ENCODE measurements at places on chromosomes 1 and 21.

DNA sequence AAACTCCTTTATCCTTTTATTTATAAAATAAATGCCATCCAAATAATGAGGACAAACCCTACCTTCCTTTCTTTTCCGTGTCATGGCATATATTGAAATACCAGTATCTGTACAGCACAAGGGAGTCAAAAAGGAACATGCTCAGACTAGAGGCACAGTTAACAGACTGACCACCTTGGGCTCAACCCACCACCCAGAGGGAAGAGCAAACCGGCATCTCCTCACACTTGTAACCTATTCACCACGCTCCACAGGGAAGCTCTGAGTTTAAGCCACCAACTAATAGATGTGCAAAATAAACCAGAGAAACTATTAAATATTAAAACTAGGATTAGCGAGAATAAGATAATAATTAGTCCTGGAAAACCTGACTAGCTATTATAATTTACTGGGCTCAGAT lies 112.7 kb downstream of the SIPA1L2 start:
- no peak for DNase-seq

DNA sequence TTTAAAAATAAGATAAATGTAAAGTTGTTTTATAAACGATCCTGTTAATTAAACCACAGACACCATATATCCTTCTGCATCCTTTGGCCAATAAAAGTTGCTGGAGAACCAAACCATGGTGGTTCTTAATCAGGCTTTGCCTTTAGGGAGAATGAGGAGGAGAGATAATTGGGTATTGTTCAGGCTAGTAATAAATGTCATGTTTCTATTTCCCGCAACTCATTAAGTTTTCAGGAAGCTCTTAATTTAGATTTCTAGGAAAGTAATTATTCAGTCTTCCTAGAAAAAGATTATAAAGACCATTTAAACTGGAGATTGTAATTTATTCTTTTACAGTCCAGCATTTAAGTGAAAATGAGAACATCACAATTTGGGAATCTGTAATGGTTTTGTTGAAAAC lies 34.5 kb downstream of the RAB4A start:
- no peak for DNase-seq

- no peak for DNase-seq
Observed at GRCh38 chr1:201938440-201939035, 7.8 kb downstream of the LMOD1 start.

DNA sequence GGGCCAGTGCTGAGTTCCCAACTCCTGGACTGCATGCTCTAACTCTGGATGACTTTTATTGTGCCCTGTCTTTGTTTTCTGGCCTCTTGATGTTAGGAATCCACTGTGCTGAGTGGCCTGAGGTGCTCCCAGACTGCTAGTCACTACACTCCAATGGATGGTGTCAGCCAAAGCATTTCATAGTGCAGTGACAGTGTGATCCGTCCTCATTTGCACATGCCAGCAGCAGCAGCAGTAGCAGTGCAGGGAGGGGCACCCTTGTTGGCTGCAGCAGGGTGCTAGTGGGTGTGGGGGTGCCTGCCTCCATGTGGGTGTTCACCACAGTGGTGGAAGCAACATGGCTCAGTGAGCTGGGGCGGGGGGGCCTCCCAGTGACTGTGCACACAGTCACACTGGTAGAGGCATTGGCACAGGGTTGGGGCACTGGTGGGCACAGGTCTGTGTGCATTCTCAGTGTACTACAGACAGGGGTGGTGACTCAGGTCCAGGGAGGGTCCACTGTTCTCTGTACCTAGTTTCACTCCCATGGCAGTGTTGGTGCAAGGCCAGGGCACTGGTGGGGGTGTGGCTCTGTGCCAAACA lies 214.0 kb downstream of the ZC3H11B start:
- DNase-seq = no peak

DNA sequence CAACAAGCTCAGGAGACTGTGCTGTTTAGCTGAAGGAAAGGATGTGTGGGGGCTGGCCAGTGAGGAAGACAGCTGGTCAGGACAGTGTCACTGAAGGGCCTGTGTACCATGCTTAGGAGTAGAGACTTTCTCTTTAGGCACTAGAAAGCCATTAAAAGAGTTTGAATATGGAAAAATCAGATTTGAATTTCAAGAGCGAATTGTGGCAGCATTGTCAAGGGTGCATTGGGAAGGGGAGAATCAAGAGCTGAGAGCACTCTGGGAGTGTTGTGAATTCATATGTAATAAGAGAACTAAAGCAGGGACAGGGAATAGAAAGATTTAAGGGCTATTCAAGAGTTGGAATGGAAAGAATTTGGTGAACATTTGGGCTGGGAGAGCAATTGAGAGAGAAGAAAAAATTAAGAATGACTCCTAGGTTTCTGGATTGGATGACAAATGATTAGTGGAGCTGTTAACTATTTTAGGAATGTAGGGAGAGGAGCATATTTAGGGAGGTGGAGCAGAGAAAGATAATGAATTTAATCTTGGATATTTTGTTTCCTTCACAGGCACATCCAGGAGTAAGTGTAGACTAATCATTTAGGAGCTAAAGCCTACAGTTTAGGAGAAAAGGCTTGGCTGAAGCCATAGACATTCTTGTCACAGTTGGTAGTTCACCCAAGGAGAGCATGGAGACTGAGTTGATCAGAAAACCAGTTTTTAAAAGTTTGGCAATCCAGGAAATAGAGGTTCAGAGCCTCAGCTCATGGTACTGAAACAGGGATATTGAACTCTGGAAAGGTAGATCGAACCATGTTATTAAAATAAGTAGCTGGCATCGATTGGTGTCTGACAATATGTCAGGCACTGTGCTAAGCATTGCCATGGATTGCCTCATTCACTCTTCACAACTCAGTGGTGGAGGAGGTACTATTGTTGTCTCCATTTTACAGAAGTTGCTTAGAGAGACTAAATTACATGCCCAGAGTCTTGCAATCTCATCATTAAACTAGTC lies 23.1 kb upstream of the TOR3A start:
- no peak for DNase-seq

DNA sequence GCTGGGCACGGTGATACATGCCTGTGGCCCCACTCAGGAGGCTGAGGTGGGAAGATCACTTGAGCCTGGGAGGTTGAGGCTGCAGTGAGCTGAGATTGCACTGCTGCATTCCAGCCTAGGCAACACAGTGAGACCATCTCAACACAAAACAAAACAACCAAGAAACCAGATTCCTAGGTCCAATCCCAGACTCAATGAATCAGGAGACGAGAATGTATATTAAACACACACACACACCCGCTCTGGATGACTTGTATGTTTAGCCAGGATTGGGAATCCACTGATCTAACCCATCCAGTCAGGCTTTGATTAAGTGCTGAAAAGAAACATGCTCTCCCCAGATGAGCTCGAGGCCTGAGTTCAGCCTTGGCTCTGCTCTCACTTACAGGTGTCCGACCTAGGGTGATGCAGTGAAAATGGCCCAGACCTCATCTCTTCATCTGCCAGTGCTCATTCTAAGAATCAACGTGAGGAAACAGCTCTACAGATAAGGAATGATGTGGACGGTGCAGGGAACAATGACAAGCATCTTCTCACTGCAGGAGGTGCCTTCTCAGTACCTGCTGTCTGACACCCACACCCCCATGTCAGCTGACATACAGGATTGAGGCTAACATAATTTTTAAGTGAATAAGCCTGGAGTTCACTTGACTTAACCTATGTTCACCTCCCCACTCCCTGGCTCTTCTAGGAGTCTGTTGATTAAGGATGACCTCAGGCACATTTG lies 15.3 kb upstream of the SRSF4 start:
- DNase-seq = no peak

- no peak for DNase-seq
Observed at GRCh38 chr1:1764876-1765470, 13.3 kb downstream of the NADK start.

- DNase-seq = no peak
Observed at GRCh38 chr1:58502519-58502918, 44.0 kb downstream of the OMA1 start.

GRCh38 chr1:234979296-234980279 lies 149.0 kb downstream of the TOMM20 start:
- no peak for DNase-seq

DNA sequence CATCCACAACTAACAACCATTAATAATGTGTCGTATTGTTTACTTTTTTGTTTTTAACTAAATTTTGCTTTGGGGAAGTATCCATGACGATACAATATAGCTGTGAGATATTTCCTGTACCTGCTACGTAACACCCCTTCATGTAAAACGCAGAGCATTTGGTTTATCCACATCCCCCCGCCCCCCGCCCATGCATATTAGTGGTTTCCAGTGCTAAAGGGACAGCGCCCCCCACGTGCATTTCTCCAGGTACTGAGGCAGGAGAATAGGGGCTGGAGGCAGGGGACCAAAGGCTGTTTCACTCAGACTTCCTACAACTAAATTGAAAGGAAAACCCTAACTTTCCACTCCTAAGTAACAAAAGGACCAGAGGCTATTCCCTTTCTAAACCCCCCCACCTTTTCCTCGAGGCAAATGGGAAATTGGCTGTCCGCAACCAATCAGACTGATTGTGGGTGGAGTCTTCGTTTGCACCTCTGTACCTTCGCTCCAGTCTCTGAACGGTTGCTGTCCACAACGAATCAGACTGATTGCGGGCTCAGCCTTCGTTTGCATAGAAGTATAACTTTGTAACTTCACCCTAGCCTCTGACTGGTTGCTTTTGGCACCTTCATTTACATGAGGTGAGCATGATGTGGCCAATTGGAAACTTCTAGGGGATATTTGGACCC lies 12.2 kb upstream of the RIPK4 start:
- no peak for DNase-seq

DNA sequence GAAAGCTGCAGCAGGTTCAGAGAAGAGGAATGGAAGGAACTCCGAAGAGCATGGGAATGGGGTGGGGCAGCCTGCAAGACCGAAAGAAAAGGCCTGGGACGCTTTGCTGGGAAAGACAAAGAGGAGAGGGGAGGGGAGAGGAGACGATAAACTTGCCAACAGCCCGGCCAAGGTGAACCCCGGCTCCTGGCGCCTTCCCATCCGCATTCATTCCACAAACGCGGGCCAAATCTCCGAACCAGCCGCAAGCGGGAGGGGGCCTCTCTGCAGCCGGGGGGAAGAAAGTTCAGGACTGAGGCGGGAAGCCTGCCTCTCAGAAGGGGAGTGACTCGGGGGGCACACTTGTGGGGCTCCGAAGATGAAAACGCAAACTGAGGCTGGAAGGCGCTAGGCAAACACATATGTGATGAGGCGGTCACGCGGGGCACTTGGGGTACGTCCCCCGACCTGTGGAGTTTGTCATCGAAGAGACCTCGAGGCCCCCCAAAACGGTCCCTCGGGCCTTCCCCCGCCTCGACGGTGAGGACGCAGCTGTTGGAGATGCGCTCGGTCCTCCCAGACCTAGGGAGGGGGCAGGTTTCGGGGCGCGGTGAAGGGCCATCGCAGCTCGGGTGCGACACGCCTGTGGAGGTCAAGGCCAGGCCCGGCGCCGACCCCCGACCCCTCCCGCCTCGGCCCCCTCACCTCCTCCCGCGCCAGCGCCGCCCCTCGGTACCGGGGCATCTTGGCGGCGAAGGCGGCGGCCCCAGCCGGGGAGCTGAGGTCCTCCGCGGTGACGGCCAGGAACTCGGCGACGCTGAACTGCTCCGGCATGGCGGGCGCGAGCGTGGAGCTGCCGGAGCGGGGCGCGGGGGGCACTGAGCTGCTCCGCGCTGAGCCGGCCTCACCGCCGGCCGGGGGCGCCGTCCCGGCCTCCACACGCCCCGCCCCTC lies at the start of gene ASAP3:
ASAP3 (minus strand) TSS at position 859 of the 932 bp plus-strand sequence; CDS start at position 813, 46 bp downstream.
- DNase-seq = no peak

GRCh38 chr1:233859446-233859845 lies 45.0 kb upstream of the SLC35F3 start:
- DNase-seq = no peak

- no peak for DNase-seq
Observed at GRCh38 chr1:228781161-228781808, 46.0 kb downstream of the RHOU start.

GRCh38 chr1:15622712-15623373 lies 5.6 kb downstream of the DDI2 start:
- DNase-seq = no peak

DNA sequence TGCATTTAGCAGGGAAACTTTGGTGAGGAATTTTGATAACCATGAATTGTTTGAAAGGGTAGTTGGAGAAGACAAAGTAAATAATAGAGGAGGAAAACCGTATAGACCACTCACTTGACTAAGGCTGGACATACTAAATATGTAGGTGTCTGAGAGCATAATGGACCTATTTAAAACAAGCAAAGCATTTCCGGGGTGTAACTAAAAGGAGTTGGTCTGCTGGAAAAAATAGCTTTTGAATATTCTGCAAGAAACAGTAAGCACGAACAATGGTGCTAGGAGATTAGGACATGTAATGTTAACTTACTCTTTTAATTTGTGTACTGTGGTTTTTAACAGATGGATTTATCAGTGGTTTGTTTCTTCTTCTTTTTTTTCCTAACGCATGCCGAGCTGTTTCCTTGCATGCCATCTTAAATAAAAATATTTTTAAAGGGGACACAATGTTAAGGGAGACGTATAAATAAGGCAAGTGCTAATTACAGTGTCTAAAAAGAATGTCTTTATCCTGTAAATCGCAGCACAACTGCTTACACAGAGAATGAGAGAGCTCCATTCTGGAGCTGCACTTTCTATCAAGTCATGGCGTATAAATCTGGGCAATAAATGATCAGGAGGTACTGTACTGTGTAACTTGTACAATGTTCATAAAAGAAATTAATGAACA lies 492.1 kb downstream of the LMO4 start:
- no peak for DNase-seq

GRCh38 chr1:98119796-98120195 lies 199.0 kb upstream of the DPYD start:
- DNase-seq = no peak

DNA sequence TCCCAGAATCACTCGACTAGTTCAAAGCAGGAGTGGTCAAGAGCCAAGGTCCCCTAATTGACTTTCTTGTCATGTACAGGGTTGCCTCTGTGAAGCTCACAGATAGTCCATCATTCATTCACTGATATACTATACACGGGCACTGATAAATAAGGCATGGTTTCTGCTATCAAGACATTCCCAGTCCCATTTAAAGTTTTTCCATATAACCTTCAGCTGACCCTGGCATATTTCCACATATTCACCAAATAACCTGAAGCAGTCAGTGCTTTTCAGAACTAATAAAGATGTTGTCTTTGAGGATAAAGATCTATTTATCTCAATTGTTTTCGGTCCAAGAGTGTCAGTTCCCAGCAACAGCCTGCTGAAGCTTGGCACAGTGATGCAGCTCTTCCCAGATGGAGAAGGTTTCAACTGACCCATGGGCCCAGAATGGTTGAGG lies 173.4 kb downstream of the ZZZ3 start:
- no peak for DNase-seq

GRCh38 chr1:161727256-161727924 lies 6.0 kb downstream of the FCRLB start:
- DNase-seq = peak; percentile 19

GRCh38 chr1:207331354-207332313 lies 10.2 kb downstream of the CD55 start:
- no peak for DNase-seq

GRCh38 chr1:66916320-66916719 lies 8.3 kb downstream of the DNAI4 start:
- DNase-seq = no peak

All from activated naive CD4-positive, alpha-beta T cell treated with Interleukin-2 at 50 U/mL for 16 hours (primary cell).